ENCODE measurements at places on chromosomes 1 and 21.

DNA sequence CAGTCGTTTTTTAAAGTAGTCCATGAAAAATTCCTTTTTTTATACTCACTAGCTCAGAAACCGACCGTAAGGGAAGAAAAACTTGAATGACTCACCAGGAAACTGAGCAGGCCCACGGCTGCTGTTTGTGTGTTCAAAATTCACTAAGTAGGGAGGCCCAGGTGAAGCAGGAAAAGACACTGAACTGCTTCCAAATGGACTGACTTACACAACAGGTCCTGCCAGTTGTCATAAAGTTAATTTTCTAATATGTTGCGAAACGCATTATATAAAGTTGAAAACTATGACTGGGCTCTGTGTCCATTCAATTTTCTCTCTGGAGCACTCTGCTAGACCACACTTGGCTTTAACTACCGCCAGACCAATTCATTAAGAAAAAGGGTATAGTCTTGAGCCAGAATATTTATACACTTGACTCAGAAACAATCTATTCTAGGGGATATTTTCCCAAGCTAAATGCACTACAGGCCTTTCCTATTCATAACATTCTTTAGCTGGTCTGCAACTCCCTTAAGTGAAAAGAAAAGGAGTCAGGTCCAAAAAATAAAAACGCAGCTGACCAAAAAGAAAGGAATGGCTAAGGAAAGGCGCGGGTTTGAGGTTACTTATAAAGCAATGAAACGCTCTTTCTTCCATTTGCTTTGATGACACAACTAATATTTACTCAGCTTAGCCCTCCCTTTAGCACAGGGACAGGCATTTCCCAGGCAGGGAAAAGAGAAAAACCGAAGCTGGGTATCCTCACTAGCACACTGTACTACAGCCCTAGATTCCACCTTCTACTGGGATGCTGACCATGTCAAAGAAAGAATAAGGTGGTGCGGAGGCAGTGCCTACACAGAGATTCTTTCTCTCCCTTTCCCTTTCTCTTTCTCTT, 306.3 kb upstream of the ESRRG start:
- no peak for DNase-seq

DNA sequence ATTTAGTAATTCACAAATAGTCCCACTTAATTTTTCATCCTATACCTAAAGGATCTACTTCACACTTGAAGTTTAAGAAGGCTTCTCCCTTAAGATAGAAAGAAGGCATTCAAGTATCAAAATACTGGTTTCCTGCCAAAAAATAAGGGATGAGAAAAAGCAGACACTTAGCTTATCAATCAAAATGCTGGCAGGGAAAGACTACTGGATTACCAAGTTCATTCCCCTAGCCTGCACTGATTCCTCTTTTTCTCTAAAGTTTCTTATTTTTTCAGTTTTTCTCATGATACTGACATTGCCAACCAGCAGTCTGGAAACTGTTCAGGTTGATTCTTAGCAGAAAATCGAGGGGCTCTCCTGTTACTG, 204.6 kb downstream of the GABPA start:
- no peak for DNase-seq

DNA sequence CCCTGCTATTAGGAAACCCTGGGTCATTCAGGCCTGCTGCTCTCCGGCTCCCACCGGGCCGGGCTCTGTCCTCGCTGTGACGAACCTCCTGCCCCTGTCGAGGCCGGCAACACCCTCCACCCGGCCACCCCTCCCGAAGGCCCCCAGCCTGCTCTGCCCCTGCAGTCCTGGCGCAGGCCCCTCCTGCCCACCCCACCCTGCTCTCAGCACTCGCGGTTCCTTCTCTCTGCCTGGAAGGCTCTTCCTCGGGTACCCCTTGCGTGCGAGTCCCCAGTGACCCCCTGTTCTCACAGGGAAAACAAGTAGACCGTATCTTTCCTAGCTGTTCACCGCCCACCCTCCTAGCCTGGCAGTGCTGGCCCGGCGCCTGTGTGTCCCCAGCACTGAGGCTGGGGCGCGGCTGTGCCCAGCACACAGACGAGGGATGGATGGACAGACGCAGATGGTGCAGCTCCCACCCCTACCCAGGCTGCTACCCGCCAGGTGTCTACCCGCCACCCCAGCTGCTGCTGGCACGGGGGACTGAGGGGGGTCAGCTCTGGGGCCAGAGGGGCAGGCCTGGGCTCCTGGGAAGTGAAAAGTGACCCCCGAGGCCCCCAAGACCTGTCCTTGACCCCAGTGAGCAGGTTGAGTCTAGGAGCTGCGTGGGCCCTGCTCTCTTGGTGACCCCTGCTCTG, 3.1 kb upstream of the VWA1 start:
- DNase-seq: no peak

DNA sequence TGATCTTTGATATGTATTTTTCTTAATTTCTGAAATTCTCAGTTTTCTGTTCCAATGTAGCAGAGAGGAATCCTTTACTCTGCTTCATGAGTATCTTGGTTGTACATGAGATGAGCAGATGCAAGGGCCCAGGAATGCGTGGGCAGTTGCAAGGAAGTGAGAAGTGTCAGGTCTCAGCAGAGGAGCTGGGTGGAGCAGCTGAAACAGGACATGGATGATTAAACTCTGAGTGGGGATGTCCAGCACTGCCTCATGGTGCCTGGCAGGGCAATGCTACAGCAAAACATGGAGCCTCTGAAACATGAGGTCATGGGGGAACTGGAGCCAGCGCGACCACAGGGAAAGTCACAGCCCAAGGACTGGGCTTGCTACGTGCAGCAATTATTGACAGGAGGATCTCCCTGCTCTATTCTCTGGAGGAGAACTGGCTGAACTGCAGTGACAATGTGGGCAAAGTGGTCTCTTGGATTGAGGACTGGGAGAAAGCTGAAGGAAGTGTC, 48.4 kb downstream of the COLGALT2 start:
- DNase-seq: peak; percentile 57
